NT2/D1 (cell line): ENCODE measurements at places on chromosomes 1 and 21.
A peak's percentile ranks its signal among the peaks of the same experiment; 100 is the strongest.

DNA sequence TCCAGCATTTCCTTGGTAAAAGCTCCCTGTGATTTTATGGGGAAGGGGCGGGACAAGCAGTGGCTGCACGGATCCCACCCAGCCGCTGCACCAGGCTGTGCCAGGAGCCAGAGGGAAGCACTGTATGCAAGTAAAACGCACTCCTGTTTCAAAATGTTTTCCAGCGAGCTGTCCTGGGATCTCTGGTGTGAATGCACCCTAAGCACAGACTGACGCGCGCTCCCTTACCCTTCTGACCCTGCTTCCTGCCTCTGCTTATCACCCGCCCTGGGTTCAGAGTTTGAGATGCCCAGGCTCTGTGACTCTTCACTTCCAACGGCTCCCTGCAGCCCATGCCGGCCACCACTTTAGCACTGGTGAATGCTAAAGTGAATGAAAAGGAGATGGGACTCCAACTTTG is 131.2 kb downstream of the RHOU start:
- no peak for DNase-seq

- DNase-seq = no peak
Measured at GRCh38 chr1:230396966-230397365, 29.2 kb downstream of the PGBD5 start.

DNA sequence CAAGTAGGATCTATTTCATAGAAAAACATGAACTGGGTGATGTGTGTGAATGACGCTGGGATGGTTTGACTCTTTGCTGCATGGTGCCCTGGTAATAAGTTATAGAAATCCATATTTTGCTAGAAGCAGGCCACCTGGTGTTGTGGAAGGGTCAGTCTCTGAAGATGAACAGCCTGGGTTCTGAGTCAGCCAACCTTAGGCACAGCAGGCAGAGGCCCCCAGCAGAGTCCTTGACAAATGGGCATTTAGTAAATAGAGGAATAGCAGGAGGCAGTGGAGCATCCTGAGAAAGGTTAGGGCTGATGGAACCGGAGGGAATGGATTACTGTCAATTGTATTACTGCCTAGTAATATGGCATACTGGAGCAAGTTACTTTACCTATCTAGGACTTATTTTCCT is 20.9 kb downstream of the FGGY start:
- no peak for DNase-seq

DNA sequence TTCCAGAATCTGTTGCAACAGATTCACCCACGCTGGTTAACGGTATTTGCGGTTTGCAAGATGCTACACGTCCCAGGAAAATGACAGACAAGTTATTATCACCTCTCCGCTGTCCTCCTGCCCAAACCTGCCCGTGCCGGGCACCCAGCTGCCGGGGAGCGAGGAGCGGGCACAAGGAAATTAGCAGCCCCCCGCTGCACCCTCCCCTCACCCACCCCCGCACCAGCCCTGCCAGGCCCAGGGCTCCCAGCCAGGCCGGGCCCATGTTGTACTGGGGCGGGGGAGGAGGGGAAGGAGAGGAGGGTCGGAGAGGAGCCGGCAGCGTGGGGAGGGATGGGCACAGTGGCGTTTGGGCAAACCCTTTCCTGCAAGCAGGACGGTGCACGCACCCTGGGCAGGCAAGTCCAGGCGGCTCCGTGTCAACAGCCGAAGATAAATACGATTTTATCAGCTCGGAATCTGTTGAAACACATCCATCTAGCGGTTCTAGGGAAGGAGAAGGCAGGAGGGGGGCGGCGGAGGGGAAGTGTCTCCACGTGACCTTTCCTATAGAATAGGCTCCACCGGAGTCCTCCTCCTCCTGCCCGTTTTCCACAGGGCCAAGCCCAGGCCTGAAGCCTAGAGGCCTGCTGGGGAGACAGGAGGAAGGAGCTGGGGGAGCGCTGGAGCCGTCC is 35.1 kb upstream of the CCDC27 start:
- DNase-seq = no peak

DNA sequence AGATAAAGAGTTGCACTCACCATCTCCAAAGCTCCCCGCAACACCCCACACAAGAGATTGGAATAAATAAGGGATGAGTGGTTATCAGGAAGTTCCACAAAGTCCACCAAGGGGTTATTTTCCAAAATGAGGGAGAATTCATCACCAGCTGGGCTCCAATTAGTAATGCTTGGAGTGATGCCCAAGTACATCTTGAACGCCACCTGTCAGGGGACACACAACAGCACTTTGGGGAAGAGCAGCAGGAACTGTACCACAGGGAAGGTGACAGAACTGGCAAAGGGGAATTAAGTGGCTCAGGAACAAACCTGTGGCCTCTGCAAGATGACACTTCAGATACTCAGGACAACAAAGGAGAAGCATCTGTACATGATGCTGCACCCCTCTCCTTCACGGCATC is 11.5 kb downstream of the TRAPPC3 start:
- DNase-seq = no peak

DNA sequence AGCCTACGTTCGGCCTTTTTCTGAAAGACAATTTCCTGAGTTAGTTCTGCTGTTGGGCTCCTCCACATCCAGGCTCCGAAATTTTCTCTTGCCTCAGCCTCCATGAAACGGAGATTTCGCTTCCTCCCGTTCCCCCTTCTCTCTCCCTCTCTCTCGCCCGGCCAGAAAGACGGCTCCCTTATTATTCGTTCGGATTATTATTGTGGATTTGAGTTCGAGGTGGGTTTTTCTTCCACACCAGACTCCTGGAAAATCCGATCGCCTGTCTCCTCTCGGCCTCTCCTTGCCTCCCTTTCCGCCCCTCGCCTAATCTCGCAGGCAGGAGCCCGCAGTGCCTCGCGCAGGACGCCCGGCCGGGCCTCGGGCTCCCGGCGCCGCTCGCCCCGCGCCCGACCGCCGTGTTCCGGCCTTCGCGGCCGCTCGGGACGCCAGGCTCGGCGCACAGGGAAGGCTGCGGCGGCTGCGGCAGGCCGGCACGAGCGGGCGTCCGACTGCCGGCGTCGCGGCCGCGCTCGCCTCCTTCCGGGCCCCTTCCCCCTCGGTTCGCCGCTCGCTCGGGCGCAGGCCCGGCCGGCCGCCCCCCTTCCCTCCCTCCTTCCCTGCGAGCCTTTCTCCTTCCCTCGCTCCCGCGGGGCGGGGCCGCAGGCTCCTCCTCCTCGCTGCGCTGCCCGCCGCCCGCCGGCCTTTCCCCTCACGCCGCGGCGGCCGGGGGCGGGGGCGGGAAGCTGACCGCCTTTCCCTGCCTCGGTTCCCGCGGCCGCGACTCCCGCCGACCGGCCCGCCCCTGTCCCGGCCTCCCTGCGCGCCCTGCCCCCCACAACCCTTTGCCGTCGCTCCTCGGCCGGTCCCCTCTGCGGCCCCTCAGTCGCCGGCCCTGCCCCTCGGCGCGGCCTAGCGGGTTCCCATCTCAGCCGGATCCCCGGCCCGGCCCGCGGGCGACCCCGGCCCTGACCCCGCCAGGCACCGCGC is at the start of gene ARHGEF11:
Gene ARHGEF11, minus strand, starts transcription at position 493 of the 969 bp plus-strand sequence. CDS start 1,412 bp downstream, outside the sequence.
- DNase-seq = peak; percentile 89

- no peak for DNase-seq
Measured at GRCh38 chr1:203190949-203191348, 4.4 kb upstream of the CHI3L1 start.
